SJSA1 (cell line): ENCODE measurements at places on chromosomes 12 and 14.

- DNase-seq = no peak
These were observed 574 bp downstream of the GLRX5 start for GRCh38 chr14:95535226-95536021.

GRCh38 chr12:92439420-92439805 lies 263.4 kb upstream of the PLEKHG7 start:
- DNase-seq = no peak

GRCh38 chr12:1287446-1287975 lies 296.5 kb downstream of the ERC1 start:
- no peak for DNase-seq

DNA sequence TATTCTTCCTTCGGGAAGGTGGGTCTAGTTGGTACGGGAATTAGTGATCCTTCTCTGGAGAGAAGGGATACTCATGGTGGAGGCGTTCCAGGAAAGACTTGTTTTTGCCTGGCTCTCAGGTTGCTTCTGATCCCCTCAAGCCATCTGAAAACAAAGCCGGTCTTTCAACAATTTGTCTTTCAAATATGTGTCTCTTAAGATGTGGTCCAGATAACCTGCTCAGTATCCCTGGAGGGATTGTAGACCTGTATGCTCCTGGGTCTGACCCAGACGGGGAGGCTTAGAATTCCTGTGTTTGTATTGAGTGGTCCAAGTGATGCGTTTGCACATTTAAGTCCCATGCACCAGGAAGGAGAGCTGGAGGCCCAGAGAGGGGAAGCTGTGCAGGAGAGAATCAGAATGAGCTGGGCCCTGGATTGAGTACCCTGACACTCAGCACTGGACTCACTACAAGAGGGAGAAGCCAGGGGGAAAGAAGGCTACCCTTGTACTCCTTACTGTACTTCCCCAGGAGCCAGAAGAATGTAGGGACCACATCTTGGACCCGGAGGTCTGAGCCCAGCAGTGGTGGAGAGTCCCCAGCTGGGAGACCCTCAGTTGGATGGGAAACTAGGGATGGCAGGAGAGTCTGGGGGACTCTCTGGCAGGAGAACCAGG lies 40.4 kb downstream of the ERH start:
- no peak for DNase-seq

DNA sequence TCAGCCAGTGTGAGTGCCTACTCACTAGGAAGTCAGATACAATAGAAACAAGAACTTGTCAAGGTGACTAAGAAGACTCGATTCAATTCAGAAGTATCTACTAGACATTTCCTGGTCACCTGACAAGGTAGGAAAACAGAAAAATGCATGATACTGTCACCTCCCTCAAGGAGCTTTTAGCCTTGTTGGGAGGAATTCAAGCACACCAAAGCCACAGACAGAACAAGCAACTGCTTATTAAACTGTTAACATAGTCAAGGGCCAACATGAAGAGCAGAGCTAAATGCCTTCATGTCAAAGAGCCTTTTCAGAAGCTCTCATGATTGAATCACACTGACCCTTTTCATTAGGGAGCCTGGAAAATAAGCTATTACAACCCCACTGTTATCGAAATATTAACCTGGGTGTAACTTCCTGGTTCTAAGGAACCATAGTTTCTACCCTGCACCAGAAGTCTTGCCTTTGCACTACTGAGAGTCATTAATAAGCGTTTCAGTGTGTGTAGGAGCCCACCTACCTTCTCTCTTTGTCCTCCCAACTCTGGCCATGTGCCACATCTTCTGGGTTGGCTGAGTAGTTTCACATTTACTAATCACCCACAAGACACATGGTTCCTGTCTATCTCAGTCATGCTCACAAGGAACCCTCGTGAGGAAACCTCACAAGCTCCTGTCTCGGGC lies 31.0 kb upstream of the LGALS3 start:
- DNase-seq = no peak

DNA sequence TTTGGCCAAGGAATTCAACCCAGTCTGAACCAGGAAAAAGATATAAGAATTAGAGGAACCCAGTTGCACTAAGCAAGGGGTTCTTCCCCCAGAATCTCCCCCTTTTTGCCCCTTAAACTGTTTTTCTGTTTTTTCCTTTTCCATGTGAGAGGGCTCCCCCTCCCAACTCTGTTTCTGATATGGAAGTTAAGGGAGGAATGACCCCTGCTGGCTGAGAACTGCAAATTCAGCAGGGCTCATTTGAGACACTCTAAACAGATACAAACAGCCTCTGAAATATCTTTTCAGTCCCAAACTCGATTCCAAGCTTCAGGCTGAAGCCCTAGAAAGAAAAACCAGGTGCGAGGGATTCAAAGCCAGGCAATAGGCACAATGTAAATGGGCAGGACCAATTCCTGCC lies 132.7 kb downstream of the SLC41A2 start:
- DNase-seq = no peak

- DNase-seq = no peak
These were observed 72.2 kb upstream of the CRY1 start for GRCh38 chr12:107165581-107165980.

DNA sequence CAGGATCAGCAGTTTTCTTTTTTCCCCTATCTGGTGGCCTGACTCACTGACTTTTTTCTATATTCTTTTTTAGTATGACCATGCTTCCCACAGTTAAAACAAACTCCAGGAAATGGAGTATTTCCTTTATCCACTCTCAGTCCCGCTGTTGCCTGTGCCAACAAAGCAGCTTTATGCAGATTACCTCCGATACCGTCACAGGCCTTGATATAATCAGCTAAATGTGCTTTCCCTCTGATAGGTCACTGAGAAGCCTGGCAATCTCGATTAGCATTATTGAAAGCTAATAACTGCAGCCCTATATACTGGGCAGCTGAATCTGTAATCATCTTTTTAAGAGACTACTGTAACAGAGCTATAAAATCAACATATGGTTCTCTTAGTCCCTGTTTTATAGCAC lies 243.6 kb downstream of the KIF21A start:
- peak; percentile 69 for DNase-seq

DNA sequence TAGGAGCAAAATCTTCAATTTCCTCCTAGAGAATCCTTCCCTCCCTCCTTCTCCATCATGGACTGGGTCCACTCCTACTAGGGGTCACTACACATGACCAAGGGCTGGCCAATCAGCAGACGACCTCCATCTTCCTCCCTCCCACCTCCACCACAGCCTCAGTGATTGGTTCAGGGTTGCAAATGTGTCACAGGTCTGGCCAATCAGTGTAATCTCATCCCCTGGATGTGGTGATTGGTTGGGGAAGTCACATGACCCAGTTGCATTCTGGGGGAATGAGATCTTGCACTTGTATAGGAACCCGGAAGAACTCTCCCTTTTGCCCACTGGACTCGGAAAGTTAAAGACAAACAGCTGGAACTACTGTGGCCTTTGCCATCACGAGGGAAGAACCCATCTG lies 169.2 kb downstream of the PIWIL1 start:
- no peak for DNase-seq

- DNase-seq = peak; percentile 35
These were observed at the start of gene ATXN2 for GRCh38 chr12:111598637-111599452. Gene ATXN2, minus strand, starts transcription at chr12:111599315. Its CDS starts 281 bp downstream, at chr12:111599034.

DNA sequence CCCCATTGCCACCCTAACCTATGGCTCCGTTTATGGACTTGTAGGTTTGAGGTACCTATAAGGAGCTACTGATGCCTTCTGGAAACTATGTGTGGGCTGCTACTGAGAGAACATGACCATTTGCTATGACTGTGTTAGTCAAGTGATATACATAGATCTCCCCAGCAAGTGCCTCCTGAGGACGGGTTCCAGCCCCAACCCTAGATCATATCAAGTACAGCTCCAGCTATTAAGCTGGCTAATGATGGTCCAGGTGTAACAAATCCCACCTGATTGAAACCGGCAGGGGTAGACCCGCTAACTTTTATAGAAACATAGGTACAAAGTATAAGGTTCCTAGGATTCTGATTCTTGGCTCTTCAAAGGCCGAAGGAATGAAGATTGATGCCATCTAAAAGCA lies 23.7 kb downstream of the NINJ2 start:
- DNase-seq = no peak

DNA sequence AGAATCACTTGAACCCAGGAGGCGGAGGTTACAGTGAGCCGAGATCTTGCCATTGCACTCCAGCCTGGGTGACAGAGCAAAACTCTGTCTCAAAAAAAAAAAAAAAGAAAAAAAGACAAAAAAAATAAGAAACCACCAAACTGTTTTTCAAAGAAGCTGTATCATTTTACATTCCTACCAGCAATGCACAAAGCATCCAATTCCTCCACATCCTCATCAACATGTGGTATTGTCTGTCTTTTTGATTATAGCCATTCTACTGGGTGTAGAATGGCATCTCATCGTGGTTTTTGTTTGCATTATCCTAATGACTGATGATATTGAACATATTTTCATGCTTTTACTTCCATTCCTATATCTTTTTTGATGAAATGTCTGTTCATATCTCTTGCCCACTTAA lies 36.2 kb upstream of the GNG2 start:
- DNase-seq = no peak

- peak; percentile 3 for DNase-seq
These were observed 165.4 kb downstream of the DERA start for GRCh38 chr12:16076557-16076956.

DNA sequence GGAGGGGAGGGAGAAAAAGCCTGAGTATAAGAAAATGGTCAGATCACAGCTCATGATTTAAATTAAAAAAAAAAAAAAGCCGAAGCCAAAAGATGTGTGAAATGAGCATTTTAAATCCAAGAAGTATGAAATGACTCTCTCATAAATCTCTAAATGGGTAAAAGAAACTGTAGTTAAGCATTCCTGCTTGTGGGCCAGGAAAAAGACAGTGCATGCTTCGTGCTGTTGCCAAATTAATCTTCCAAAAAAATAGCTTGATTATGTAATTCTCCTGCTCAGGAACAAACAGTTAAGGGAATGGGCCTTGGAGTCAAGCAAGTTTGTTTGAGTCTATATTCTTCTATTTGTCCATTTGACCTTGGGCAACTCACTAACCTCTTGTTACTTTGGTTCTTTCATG lies 325.4 kb upstream of the SEL1L start:
- no peak for DNase-seq

GRCh38 chr12:96327346-96327745 lies 72.9 kb downstream of the CDK17 start:
- DNase-seq = no peak

DNA sequence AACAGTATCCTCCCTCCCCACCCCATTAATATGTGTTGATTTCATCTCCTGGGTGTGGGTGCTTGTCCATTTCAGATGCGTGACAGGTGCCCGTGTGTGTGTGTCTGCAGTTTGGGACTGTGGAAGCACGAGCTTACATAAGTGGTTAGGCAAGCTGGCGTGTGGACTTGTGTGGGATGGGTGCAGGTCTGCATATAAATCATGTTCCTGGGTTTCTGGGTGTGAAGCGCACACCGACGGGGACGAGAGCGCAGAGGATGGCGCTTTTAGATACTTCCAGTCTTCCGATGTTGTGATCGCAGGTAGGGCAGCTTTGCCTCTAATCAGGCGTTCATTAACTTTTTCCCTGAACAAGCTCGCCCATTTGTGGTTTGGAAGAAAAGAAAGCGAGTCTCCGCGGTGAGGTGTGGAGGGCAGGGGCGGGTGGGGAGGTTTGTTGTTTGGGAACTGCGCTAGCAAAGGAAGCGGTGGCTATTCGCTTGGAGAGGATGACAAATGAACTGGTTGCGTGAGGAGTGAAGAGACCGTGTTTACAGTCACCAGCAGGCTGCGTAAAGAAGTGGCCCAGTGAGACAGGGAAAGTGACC lies 865 bp downstream of the RGS6 start:
- no peak for DNase-seq

DNA sequence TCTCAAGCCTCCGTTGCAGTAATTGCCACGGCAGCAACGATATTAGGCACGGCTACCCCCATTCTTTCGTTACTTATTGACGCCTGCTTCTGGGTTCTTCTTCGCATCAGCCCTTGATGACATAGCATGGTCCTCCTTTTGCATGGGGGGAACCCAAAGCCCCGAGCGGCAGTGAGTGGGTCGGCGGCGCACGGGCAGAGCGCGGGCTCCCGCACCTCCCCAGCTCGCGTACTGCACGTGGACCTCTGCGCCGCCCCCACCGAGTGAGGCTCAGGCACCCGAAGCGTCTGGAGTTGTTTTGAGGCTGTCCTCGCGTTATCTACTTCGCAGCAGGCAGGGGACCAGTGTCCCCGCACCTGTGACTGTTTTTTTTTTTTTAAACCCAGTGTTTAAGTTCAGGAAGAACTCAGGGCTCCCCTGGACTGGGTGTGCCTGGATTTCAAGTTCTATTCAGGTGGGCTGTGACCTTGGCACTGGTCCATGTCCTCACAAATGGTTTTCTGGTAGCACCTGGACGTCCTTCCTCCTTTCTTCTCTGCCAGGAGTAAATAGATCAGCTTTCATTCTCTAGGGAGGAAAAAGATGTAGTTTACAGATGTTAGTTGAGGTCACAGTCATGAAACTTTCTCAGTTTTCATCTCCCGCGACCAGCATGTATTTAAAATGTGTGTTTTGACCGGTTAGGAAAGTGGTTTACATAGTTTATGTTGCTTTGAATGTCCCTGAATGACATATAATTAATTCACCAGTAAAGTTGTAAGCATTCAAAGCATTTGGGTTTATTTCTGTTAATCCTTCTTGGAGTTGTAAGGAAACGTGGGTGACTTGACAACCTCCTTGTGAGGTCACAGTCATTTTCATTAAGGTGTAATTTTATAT lies 1.4 kb upstream of the FOXN4 start:
- peak; percentile 2 for DNase-seq

DNA sequence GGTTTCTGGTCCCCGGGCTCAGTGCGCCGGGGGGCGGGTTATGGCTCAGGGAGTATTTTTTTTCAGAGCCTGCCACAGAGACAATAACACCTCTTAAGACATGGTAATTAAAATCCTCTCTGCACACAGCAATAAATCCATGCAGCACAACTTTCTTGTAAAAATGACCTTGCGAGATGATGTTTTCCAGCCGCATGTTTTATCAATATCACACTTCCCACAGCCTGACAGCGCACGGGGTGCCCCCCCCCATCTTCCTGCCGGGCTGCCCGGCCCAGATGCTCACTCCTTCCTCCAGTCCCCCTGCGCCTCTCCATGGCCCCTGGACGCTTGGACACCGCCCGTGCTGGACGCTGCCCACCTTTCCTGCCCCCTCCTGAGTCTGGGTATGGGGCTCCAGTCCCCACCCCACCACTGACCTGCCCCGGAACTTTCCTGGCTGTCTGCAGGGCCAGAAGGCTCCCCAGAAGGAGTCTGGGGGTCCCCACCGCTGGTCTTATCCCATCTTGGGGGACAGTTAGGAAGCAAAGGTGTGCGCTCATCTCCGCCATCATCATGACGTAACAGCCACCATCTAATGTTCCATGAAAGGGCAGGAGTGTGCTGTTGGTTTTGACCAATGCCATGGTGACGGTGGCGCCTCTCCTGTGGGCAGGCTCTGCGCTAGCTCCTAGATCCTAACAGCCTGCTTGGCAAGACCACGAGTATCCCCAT lies 182.9 kb downstream of the KIF26A start:
- peak; percentile 30 for DNase-seq

- no peak for DNase-seq
These were observed 127.3 kb upstream of the CCND2 start for GRCh38 chr12:4145990-4146859.

- DNase-seq = no peak
These were observed 930.6 kb upstream of the TMEM132C start for GRCh38 chr12:127336416-127336815.
